ENCODE measurements at places on chromosomes 2 and 18.

- no peak for DNase-seq
Measured at GRCh38 chr2:240336820-240337427, 98.5 kb upstream of the GPC1 start.

DNA sequence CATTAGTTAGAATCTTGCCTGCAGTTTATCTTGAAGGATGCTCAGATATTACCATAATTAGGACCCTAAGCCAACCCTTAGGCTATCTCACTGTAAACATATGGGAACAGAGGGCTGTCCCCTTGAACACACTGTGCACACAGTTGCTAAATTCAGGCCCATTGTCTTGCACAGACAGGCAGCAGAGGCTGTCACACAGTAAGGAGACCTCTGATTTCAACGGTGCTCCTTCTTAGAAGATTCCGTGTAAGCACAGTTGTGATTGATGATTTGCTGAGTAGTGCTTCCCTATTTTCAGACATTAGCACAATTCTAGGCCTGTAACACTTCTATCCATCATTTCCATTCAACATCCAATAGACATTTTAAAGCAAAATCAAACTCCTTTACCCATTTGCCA is 108.0 kb downstream of the RNF152 start:
- DNase-seq: no peak

- DNase-seq: no peak
Measured at GRCh38 chr2:3277050-3277747, 100.4 kb downstream of the EIPR1 start.

GRCh38 chr2:167127135-167127534 is 238.9 kb downstream of the XIRP2 start:
- no peak for DNase-seq

- DNase-seq: no peak
Measured at GRCh38 chr18:48319801-48320638, 89.2 kb downstream of the ZBTB7C start.

GRCh38 chr2:162297925-162298552 is 20.4 kb downstream of the IFIH1 start:
- no peak for DNase-seq

DNA sequence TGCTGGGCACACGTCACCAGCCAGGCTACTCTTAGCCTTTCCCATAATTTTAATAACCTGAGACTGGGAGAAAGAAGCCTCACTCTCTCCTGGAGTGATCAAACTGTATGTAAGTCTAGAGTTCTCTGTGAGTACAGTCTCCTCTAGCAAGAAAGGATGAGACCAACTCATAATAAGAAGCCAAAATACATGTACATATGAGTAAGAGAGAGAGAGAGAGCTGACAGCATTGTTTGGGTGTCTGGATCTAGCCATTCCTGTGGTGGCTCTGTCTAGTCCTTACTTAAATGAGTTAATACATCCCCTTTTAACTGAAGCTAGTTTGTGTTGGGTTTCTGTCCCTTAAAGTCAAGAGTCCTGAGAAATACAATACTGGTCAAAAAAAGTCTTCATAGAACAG is 26.0 kb upstream of the ANXA4 start:
- DNase-seq: no peak

GRCh38 chr18:39494211-39494896 is 1928.8 kb upstream of the CELF4 start:
- no peak for DNase-seq

- DNase-seq: no peak
Measured at GRCh38 chr2:47964722-47965434, 58.6 kb upstream of the FBXO11 start.

GRCh38 chr2:191931329-191931728 is 84.4 kb upstream of the CAVIN2 start:
- DNase-seq: no peak

GRCh38 chr2:53668624-53669026 is 99.0 kb upstream of the CHAC2 start:
- no peak for DNase-seq

DNA sequence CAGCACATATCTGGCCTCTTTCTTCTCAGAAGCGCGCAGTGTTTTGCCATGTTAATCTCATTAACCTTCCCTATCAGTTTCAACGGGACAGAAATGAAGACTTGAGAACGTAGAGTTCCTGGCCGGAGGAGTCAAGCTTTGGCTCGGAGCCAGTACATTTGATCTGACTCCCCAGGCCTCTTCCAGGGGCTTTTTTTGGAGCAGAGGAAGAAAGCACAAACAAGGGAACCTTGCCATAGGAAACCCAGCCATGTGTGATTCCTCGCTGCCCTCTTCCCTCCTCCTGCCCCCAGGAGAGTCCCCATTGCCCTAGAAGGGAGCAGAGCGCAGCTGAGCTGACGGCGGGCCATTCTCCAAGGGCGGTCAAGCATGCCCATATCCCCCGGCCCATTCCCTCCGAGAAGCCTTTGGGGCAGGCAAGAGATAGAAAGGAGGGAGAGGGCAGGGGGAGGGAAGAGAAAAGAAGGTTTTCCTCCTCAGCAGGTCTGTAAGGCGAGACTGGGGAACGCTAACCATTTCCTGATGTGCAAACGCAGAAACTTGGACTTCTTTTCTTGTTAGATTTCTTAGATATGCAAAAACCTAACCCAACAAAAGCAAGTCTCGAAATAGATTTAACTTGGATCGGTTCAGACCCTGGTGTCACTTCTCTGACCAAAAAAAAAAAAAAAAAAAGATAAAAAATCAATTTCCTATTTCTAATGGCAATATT is 63.7 kb upstream of the POU3F3 start:
- no peak for DNase-seq

GRCh38 chr2:9951272-9951521 is 296 bp upstream of the GRHL1 start:
- DNase-seq: no peak

GRCh38 chr2:135791418-135792190 is 45.4 kb downstream of the LCT start:
- DNase-seq: no peak

DNA sequence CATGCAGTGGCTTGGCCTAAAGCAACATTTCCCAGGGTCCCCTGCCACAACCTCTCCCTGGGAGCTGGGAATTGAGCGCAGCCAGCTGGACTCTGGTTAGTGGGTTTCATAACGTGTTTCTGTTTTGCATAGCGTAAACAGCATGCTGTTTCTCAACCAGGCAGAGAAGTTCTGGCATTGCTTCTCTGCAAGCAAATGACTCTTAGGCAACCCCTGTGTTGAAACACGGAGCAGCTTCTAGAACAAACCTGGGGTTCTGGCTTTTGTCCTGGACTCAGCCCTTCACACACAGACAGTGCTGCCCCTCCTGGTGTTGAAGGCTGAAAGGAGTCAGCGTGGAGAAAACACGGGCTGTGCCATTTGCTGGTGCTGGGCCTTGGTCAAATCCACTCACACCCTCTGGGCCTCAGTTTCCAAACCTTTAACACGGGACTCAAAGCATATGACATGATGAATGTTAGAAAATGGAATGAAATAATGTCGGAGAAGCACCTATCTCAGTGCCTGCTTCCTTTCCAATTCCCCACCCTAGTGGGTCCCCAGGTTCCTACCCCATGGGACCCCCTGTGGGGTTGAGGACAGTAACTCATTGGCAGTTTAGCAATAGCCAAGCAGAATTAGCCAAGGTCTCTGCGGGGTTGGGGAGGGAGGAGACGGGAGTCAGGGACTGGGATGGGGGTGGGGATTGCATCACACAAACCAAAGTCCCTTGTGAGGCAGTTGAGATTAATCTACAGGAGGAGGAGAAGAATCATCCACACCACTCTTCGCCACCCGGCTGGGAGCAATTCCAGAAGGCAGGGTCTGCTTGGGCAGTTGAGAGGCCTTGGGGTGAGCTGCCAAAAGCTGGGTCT is 30.2 kb upstream of the IL1R2 start:
- DNase-seq: peak; percentile 97

DNA sequence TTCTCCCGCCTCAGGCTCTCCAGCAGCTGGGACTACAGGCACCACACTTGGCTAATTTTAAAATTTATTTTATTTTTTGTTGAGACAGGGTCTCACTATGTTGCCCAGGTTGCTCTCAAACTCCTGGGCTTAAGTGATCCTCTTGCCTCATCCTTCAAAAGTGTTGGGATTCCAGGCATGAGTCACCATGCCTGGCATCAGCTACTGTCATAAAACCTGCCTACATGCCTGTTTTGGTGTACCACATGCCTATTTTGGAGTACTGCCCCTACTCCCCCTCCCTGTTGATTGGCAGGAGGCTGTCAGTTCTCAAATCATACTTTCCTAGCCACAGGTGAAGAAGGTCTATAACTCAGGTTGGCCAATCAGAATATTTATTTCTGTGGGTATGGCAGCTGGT is 64.0 kb downstream of the CHST9 start:
- DNase-seq: no peak

DNA sequence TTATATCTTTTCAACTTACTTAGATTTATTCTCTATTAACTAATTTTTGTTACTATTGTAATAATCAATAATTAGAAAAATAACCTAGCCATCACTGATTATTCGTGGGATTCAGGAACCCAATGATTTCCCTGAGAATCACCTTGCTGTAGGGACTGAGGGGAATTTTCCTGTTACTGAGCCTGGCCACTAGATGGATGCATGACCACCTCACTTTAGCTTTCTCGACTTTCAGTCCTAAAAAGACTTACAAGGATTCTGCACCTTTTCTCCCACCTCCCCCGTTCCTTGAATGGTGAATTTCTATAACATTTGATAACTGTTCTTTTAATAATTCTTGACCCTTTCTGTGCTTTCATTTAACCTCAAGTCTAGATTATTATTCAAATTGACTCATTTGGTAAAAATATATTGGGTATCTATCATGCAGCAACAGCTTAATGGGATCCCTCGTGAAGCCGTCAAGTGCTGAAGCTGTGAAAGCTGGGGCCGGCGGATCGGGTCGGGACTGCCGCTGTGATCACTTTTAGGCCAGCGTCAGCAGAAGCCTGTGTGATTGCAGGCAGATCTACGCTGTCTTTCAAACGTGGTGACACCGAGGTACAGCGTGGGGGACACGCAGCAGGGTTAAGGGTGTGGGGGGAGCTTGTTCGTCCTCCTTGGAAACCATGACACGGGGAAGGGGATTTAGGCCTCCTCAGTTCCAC is 38.8 kb upstream of the TMEM18 start:
- no peak for DNase-seq

- DNase-seq: no peak
Measured at GRCh38 chr2:39381653-39382052, 55.4 kb downstream of the MAP4K3 start.

DNA sequence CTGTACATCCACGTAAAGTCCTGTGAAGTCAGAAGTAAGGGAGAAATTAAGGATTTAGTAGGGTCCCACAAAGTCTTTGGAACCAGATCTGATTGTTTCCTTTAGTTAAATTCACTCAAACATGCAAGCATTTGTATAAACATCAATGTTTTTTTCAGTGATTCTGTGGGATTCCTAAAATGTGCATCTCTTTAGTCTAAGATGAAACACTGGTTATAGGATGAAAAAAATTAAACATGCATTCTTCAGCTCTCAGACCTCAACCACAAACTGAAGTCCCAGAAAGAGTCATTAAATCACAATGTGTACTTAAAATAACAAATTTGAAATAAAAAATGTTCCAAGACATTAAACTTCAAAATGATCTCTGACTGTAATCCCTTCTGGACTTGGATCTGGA is 76.5 kb upstream of the APCDD1 start:
- DNase-seq: no peak

GRCh38 chr18:79322441-79322840 is 73.3 kb upstream of the NFATC1 start:
- no peak for DNase-seq

GRCh38 chr2:197423307-197423706 is 11.5 kb downstream of the SF3B1 start:
- no peak for DNase-seq

Data from coronary artery (tissue), 2 donors.